AG20443 (cell line): ENCODE measurements at places on chromosomes 5 and 9.

DNA sequence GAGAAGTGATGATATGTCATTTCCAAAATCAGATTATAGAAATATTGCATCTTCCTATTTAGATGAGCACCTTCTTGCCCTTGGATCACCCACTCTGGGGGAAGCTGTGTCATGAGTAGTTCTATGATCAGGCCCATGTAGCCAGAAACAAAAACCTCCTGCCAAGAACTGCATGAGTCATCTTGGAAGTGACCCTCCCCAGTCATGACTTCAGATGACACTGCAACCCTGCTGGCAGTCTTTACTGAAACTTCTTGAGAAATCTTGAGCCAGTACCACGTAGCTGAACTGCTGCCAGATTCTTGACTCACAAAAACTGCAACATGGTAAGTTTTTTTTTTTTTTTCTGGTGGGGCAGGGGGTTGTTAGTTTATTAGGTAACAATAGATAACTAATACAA is 439.6 kb upstream of the PTGER4 start:
- DNase-seq, result no peak

DNA sequence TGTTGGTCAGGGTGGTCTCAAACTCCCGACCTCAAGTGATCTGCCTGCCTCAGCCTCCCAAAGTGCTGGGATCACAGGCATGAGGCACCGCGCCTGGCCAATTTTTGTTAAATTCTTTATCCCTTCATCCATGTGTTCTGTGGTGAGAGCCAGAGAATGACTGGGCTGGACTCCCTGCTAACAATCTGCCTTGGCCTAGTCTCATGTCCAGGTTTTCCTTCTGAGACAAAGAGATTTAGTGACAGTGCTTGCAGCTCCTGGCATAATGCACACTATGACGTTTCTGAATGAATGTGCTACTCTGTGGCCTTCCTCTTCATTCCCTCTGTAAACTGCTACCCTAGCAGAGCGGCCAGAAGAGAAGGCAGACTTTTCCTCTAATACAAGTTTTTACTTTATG is 79.3 kb downstream of the FOXD1 start:
- DNase-seq, result peak; percentile 72

DNA sequence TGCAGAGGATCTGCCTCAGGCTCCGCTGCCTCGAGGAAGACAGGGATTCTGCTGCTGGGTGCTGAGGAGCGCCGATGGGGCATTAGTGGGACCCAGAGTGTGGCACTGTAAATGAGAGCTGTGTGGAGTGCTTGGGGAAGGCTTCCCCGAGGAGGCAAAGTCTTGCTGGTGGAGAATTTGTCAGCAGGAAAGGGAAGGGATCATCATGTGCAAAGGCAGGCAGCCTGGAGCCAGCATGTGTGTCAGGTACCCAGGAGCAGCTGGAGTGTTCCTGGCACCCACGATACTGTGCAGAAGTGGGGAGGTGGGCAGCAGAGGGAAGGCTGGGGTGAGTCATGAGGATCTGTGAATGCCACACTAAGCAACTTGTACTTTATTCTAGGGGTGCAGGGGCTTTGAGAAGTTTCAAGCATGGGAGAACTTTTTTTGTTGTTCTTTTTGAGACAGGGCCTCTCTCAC is 12.3 kb downstream of the B4GALT7 start:
- DNase-seq, result no peak

DNA sequence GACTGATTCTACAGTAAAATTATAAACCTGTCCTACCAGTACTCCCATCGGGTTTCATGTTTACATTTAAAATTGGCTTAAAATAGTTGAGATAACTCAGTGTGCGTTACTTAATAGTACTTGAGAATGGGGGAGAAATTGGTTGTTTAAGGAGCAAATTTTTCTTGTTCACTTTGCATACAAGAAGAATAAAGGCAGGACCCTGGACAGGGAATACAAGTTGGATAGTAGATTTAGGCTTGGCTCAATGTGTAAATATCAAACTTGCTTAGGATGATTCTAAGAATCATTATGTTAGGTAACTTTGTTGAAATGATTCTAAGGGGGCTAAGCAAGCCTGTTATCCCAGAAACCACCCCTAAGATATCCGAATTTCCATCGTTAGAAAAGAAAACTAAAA is 448.4 kb upstream of the TLE4 start:
- DNase-seq, result no peak

- no peak for DNase-seq
Observed at GRCh38 chr9:99663856-99664255, 157.8 kb upstream of the NR4A3 start.

DNA sequence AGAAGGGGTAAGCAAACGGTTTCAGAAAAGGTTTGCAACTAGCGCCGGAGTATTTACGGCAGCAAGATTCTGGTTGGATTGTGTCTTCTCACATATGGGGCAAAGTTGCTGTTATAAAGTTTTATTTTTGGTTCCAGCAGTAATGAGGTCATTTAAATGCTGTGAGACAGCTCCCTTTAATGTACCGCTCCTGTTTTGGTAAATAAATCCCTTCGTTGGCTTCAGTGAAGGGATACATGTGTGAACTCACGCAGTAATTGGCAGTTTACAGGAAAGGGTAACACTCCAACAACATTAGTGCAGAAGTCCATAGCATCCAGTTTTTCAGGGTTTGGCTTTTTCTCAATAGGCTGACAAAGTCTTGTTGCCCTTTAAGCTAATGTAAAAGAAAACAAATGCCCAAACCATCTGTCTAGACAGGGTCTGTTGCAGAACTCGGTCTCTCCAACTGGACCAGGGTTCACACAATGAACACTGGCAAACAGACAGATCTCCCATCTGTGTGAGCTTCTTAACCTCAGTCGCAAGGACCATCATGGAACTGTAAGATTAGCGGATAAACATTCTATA is 184.0 kb downstream of the GOLPH3 start:
- DNase-seq, result no peak

DNA sequence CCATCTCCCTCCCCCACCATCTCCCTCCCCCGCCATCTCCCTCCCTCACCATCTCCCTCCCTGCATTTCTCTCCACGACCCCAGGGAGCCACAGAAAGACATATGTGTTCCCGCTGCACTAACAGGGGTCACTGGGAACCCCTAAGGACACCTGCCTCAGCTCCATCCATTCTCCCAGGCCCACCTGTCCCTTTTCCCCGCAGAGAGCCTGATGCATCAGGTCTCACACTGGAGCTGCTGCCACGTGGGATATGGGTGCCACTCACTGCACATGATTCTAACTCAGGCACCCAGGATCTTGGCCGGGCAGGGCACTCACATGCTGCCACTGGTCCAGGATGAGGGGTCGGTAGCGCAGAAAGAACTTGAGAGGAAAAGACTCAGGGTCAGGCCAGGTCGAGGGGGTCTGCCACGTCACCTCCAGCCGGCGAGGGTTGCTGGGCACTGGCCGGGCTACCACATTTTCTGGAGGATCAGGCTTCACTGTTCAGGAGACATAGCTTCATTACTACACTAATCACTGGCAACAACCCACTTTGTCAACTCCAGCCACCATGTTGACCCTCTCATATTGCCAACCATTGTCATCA is 33.2 kb upstream of the ENHO start:
- DNase-seq, result no peak

DNA sequence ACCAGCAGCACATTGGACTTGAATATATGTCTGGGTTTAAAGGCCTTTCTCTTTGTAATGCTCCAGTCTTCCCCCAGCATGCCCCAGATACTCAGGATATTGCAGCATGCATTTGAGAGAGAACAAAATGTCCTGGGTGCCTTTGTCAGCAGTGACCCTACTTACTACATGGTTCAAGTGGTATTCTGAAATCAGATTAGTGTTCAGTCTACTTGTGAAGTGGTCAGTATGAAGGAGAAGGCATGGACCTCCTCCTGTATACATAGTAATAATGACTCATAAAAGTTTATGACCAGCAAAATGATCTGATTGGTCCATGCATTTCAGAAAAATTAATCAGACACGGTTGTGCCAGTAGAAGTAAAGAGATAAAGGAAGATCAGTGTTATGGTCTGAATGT is 25.4 kb downstream of the GPR21 start:
- DNase-seq, result no peak

DNA sequence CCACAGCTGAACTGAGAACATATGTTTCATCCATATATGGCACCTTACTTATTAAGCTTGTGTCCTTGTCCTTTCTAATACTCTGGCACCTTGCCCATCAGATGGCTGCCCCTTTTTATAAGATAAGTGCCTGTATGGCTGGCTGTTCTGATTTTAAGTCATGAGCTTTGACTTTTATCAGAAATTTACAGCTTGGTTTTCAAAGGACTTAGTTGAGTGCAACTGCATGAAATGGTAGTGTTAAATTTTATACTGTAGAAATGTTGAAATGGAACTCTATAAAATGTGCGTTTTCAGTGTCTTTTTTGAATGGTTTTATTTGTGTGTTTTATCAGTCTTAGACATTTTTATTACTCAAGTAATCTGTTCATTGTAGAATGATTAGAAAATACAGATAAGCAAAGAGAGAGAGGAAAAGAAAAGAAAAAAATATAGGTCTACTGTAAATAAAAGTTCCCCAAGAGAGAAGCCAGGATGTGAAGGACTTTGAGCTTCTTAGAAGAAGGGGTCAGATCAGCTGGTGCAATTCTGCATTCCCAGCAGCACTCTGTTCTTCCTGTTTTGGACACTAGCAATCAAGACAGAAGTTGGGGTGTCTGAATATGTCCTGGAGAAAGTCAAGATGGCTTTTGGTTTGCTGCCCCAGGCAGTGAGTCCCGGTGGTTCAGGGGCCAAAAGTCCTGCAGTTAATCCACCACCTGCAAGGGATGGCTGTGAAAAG is 38.9 kb downstream of the ARHGAP26 start:
- no peak for DNase-seq

DNA sequence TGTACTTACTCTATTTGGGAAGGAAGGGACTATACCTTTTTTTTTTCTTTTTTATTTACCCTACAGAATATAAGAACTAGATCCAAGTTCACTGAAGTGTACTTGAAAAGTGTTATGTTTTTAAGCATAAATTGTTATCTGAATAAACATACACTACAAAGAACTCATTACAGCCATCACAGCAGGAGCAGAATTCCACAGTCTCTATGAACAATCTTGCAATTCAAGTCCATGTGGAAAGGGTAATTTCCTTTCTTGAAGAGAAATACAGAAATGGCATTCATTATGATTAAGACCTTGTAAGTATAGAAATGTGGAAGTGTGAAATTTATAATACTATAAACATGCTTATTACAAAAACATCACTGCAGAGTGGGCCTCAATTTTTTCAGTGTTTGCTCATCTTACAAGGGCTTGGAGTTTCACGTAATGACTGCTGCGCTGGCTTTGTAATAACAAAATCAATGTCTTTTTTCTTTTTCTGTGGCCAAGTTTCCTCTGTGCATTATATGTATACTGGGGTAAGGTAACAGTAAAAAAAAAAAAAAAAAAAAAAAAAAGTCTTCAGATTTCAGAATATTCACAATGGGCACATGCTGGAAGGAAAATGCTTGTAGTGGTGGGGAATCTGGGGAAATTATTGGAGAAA is 77.0 kb upstream of the GNA14 start:
- DNase-seq, result no peak

DNA sequence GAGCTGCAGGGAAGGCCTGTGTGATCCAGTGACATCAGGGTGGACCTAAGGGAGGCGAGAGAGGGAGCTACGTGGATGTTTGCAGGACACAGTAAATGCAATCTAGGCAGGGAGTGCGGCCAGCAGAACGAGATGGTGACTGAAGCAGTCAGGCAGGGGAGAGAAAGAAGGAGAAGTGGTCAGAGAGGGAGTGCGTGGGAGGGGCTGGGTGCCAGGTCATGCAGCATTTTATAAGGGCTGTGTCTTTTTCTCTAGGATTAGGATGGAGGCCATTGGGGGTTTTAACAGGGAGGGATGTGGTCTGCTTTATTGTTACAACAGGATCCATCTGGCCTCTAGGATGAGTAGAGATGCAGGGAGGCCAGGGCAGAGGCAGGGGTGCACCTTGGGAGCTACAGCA is 80.4 kb downstream of the DCP2 start:
- DNase-seq, result no peak

- DNase-seq, result no peak
Observed at GRCh38 chr5:72251386-72251785, 68.7 kb downstream of the MRPS27 start.

DNA sequence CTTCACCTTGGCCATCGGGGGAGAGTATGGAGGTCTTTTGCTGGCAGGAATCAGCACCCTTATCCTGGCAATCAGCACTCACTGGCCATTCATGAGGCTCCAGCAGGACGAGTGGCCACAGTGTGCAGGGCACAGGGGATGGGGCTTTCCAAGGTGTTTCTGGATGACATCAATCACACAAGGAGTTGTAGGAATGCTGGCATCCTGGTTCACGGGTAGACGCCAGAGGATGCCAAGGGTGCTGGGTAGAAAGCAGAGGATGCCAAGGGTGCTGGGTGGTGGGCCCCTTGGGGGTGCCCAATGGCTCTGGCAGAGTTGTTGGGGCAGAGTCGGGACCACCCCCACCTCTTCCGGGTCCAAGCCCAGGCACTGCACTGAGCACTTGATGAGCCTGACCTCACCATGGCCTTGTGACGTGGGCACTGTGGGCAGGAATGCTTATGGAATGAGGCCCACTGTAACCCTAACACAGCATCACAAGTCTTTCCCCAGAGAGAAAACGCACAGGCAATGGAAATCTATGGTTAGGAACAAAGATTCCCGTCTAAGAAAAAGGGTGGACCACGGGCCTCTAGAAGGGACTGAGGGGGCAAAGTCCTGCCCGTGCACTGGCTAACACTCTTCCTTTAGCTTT is 29.1 kb downstream of the CEL start:
- DNase-seq, result peak; percentile 3

DNA sequence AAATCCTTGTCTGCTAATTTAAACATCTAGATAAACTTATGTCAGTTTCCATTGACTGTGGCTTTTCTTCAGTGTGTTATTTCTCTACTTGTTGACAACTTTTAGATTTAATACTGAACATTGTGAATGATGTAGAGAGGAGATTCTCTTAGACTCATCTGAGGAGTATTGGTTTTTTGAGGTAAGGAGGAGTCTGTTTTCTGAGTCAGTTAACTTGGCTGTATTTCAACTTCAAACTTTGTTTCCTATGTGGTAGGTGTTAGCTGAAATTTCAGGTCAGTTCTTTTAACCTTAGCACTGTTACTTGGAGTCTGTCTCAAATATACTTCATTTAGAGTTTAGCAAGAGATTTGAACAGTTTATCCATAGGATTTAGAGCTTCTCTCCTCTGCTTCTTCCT is 67.9 kb downstream of the XRCC4 start:
- DNase-seq, result no peak
